ENCODE measurements at places on chromosomes 5 and 9.

GRCh38 chr5:97266576-97266975 lies 83.5 kb upstream of the RIOK2 start:
- DNase-seq, result no peak

- no peak for DNase-seq
Observed at GRCh38 chr9:82281066-82281465, 292.5 kb downstream of the SPATA31D1 start.

- peak; percentile 51 for DNase-seq
Observed at GRCh38 chr5:74673011-74673790, 11.8 kb upstream of the HEXB start.

GRCh38 chr5:132595624-132596023 lies 38.8 kb downstream of the RAD50 start:
- DNase-seq, result no peak

DNA sequence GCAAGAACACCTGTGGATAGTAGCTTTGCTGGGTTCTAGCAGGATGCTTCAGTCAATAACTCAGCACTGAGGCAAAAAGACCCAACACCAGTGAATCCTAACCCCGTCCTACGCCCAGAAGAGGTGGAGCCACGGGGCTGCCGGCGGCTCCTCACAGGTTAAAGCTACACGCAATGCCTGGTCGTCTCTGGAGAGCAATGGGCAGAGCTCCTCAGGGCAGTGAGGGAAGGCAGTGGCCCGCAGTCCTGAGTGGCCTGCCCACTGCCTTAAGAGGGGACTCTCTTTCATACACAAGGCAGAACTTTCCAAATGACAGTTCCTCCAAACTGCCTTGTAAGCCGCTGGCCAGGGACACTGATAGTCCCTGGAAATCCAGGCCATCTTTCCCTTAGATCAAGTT lies 244.2 kb upstream of the IRX2 start:
- DNase-seq, result no peak

GRCh38 chr9:18382243-18382642 lies 91.7 kb upstream of the ADAMTSL1 start:
- DNase-seq, result no peak
